Stimulated activated CD4-positive, alpha-beta T cell treated with anti-CD3 and anti-CD28 coated beads, Interleukin-1b, Interleukin-23, amount 100 ng/mL, for 1 hour (primary cell): ENCODE measurements at places on chromosomes 4 and X.

- no peak for DNase-seq
Observed at GRCh38 chr4:26330946-26331345, 10.1 kb downstream of the RBPJ start.

- DNase-seq = no peak
Observed at GRCh38 chr4:25368315-25368714, 8.7 kb upstream of the ANAPC4 start.

DNA sequence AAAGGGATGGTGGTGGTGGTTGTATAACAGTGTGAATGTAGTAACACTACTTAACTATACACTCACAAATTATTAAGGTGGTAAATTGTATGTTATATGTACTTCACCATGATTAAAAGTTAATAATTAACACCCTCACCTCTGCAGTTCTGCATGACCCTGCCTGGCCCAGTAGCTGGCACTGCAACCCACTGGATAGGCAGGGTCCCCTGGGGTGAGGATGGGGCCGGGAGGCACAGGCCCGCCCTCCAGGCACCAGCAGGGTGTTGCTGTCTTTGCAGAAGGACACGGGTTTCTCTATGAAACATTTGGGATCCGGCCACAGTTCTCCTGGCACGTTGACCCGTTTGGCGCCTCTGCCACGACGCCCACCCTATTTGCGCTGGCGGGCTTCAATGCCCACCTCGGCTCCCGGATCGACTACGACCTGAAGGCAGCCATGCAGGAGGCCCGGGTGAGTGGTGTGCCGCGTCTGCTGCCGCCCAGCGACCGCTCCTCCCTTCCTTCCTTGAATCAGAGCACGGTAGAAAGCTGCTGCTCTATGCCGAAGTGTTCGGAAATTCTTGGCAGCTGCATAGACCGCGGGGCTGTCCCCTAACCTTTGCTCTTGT lies 11.8 kb downstream of the MAN2B2 start:
- no peak for DNase-seq

DNA sequence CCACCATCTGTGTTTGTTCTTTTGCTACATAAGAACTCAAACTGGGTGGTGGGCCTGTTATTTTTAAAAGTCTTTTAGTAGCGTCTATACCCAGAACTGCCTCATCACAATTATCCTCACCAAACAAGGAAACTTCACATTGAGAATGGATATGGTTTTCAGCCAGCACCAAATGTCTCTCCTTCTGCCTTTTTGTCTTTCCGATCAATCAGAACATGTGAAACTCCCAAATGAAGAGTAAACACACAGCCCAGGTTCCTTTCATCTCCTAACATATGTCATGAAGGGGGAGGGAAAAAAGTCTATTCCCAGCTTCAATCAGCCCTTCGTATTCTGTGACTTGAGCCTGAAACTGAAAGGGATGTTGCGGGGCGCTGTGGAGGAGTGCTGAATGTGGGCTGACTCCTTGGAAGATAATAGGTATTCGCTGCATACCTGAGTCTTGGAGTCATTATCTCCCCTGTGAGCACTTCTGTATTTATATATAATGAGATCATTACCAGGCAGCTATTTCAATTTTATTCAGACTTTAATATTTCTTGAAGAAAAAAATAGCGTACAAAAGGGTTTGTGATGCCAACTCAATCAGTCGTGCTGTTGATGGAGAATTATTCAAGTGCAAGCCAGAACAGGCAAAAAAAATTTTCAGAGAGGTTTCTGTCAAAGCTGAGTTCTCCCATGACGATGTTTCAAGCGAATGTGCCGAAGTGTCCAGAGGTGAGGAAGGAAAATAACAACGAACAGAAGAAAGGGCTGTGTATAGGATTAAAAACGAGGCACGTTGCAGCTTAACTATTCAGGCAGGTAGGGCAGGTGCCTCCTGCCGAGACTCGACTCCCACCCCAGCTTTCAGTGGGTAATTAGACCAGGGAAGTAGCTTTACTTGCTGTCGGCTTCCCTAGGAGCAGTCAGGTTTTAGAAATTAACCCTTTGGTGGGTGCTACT lies 163.9 kb upstream of the NOCT start:
- DNase-seq = no peak

GRCh38 chr4:151744614-151745013 lies 16.2 kb downstream of the GATB start:
- DNase-seq = no peak

GRCh38 chrX:18252644-18253359 lies 32.1 kb upstream of the BEND2 start:
- no peak for DNase-seq

- no peak for DNase-seq
Observed at GRCh38 chrX:153549231-153549630, 31.8 kb downstream of the ATP2B3 start.

- DNase-seq = peak; percentile 92
Observed at GRCh38 chr4:83284193-83285054, at the start of gene COQ2. COQ2 (minus strand) TSS chr4:83284798; CDS start chr4:83284764, 34 bp downstream.

DNA sequence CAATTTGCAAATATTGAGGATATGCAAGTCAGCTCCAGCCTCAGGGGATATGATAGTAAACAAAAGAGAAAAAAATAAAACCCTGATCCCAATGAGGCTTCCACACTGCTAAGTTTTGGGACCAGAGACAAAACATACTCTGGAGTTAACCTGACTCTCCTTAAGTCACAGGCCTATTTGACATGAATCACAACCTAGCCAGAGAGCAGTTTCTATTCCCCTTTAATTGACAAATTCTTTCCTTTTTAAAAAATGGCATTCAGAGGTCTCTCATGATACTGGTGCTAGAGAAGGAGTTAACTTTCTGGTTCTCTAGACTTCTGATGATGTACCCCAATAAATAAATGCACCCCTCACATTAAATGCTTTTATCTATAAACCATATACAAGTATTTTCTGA lies 8.8 kb downstream of the ACSL1 start:
- no peak for DNase-seq

GRCh38 chrX:18647621-18648020 lies 24.3 kb downstream of the RS1 start:
- no peak for DNase-seq

- DNase-seq = no peak
Observed at GRCh38 chr4:152961773-152962115, 25.6 kb downstream of the FHDC1 start.

DNA sequence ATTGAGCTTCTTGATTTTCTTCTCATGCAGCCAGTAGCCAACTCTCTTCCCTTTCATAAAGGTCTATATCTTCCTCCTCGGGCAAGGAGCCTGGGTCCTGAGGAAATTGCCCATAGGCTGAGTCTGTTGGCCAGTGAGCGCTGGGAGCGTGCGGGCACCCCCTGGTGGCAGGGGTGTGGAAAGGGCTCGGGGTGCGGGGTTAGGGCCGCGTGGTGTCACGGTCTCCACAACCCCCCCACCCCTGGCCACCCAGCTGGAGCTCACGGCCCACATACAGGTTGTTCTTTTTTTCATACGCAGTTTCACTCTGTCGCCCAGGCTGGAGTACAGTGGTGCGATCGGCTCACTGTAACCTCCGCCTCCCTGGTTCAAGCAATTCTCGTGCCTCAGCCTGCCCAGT lies 13.1 kb downstream of the RBM10 start:
- no peak for DNase-seq

GRCh38 chr4:57764856-57765255 lies 654.7 kb upstream of the IGFBP7 start:
- no peak for DNase-seq

DNA sequence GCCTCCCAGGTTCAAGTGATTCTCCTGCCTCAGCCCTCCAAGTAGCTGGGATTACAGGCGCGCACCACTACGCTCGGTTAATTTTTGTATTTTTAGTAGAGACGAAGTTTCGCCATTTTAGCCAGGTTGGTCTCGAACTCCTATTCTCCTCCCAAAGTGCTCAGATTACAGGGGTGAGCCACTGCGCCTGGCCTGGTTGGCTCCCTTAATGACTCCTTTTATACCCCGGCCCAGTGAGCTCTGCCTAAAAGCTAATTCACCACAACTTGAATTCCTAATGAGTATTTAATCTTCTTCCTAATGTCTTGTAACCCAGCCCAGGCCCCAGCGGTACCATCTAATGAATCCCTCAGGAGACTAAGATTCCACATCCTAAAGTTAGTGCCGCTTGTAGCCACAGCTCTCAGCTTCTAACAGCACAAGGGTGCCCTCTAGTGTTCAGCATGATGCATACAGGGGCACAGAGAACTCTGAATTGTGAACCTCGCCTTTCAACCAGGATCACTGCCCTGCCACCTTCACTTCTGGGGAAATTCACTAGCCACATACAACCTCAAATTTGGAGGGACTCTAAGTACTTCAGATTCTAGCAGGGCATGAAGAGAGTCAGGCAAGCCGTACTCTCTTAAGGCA lies 89.5 kb downstream of the OR13H1 start:
- DNase-seq = peak; percentile 1

DNA sequence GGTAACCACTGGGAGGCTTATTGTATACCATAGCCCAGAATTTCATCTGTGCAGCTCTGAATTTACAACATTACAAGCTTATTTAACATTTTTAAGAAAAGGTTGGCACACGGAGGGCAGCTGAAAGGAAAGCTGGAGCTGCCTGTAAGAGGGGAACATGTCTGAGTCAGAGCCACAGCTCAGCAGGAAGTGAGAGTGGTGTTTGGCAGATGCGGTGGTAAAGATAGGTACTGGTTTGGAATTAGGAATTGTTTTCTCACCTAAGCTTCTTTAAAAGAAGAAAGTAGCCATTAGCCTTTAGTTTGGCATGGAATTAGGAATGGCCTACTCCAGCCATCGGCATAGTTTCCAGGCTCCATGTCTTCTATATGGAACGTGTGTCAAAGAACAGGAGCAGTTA lies 172.5 kb upstream of the ANXA3 start:
- DNase-seq = no peak
